Left renal cortex interstitium (tissue), 4 donors: ENCODE measurements at places on chromosomes 1 and 21. TPM values are rescaled to one million over a fixed set of nuclear protein-coding genes. Genes with fewer than 3 reads are reported as not detected.
A peak's percentile ranks its signal among the peaks of the same experiment; 100 is the strongest.

DNA sequence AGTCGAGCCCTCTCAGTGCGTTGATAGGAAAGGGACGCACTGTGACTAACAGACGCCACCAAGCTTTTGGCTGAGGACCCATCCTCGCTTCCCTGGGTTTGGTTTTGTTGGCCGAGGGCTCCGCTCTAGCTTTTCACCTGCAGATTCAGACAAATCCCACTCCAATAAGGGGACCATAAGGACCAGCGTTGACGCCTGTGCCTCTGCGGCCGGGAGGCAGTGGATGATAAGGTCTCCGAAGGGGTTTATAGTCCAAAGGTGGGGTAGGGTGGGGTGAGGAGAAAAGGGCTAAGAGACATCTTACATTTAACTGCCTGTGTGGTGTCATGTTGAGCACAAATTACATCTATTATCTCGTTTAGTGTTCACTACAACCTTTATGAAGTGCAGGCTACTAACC is 760 bp downstream of the PEX14 start:
- no peak for DNase-seq

- no peak for DNase-seq
Measured at GRCh38 chr1:235976490-235976889, 88.4 kb downstream of the NID1 start.

DNA sequence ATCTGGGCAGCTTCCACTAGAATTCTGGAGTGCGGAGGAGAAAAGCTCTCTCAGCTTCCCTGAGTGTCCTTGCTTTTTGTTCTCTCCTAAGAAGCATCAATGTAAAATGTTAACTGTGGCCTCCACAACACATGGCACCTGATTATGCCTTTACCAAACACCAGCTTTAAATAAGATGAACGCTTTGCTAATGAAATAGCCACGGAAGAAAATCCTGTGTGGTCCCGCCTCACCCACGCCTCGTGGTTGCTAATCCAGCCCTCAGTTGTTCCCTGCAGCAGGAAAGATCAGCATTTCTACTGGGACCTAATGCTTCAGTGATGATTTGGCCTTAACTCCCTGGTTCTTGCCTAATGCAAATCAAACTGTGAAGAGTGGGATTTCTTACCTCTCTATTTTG is 1.8 kb upstream of the ERG start:
- DNase-seq: no peak

DNA sequence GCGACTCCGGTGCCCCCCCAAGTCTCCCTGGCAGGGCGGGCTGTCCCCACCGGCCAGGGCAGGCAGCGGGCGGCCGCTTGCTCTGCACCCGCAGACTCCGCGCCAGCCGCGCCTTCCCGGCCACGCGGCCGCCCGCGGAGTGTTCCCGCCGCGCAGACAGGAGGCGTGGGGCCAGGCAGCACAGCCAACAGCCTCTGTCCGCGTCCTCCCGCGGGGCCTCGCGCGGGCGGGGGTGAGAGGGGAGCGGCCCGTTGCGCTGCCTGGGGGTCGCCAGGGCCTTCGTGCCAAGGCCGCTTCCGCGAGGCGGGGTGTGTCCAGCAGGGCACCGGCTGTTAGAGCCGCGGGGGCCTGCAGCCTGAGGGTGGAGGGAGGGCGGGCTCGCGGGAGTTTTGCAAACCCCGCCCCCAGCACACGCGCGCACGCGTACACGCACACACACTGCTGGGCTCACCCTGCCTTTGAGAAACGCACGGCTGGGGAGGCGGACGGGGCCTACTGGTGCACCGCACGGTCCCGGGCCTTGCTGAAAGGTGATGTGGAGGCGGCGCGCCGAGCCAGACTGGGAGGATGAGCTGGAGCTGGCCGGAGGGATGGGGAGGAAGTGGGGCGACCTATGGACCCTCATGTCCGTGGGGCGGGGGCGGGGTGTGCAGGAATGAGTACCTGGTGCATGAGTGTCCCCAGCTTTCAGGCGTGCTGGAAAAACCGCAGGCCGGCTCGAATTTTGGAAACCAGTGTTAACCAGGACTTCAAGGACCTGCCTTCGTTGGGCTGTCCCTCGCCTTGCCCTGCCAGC is 41.5 kb downstream of the KIAA1614 start:
- DNase-seq: no peak

- DNase-seq: no peak
Measured at GRCh38 chr1:11735531-11735853, 444 bp upstream of the AGTRAP start.

GRCh38 chr1:93676427-93676826 is 5.2 kb downstream of the BCAR3 start:
- no peak for DNase-seq

DNA sequence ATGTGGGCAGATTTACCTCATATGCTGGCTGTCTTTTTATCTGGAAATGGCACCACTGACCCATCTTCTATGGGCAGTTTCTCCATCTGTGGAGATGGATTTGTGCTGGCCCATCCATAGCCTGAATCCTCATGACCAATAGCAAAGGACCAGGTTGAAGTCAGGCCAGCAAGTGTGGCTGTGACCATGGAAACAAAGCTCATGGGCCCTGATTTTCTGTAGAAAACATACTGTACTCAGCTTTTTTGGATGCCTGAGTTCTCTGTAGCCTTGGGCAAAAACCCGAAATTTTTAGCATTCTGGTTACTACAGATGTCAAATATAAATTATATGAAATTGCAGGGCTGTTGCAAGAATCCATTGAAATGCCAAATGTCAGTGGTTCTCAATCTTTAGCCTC is 155.0 kb downstream of the PLXNA2 start:
- DNase-seq: no peak

GRCh38 chr1:158035976-158036583 is 42.6 kb downstream of the KIRREL1 start:
- DNase-seq: no peak

DNA sequence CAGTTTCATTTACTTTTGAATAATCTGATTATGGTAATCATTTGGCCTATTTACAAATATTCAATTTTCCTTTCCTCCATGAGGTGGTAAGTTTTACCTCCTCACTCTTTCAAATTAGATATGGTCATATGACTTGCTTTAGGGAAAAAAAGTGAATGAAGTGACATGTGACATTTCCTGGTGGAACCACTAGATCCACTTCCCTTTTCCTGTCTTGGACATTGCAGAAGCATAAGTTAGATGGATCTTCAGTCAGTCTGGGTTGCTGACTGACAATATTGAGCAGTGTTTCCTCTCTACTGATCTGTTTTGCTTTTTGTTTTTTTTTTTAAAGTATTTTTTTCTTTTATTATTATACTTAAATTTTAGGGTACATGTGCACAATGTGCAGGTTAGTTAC is 481.1 kb upstream of the PTBP2 start:
- no peak for DNase-seq

GRCh38 chr1:180435566-180435965 is 66.8 kb downstream of the ACBD6 start:
- DNase-seq: no peak

GRCh38 chr1:241465673-241466072 is 53.9 kb downstream of the FH start:
- no peak for DNase-seq

DNA sequence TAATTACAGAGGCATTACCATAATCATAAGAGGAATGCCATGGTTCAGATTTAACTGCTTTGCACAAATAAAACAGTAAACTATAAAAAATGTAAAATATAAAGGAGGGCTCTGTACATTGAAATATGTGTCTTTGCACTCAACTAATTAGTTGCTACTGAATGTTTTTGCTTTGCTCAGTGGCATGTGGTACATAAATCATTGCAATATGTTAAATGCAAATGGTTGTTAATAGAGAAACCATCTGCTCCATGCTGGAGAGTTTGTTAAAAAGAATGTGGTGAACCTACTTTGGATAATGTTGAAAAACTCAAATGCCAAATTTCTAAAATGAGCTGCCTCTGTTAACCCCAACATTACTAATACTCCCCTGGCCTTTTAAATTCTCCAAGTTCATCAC is 201.5 kb downstream of the NTNG1 start:
- DNase-seq: no peak

DNA sequence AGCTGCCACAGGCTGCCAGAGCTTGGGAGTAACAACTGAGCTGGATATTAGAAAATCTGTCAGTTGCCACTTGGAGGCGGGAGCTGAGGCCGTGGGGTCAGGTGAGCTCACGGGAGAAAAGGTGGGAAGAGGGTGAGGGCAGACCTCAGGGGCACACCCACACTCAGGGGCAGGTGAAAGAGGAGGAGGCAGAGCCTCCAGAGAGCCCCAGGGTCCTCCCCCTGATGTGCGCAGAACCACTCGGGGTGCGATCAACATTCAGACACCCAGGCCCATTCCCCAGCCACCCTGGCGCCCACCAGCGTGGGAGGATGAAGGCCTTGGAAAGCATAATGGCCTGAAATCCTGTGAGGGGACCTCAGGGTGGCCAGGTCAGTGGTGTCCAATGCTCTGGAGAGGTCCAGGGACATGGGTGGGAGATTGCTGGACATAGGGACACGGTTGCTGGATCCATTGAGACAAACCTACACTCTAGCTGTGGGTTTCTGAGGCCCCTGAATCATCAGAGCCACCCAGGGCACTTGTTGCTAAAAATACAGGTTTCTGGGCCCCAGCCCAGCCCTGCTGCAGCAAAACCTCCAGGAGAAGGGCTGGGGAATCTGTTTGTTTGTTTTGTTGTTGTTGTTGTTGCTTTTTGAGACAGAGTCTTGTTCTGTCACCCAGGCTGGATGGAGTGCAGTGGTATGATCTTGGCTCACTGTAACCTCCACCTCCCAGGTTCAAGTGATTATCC is 49.4 kb upstream of the GPR153 start:
- DNase-seq: no peak

DNA sequence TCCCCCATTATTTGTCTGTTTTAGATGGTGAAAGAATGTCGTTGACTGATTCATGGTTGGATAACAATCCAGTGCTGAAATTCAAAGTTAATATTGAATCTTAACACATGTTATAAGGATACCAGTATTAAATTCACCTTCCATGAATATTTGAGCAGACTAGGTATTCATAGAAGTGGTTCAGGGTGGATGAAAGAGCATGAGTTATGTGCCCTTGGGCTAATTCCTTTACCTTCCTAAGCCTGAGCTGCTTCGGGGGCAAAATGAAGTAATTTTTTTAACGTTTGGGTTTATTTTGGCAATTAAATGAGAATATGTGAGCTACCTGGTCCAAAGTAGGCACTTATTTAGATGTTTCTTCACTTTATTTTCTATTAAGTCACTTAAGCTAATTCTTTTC is 2.7 kb upstream of the PLPPR5 start:
- DNase-seq: no peak

DNA sequence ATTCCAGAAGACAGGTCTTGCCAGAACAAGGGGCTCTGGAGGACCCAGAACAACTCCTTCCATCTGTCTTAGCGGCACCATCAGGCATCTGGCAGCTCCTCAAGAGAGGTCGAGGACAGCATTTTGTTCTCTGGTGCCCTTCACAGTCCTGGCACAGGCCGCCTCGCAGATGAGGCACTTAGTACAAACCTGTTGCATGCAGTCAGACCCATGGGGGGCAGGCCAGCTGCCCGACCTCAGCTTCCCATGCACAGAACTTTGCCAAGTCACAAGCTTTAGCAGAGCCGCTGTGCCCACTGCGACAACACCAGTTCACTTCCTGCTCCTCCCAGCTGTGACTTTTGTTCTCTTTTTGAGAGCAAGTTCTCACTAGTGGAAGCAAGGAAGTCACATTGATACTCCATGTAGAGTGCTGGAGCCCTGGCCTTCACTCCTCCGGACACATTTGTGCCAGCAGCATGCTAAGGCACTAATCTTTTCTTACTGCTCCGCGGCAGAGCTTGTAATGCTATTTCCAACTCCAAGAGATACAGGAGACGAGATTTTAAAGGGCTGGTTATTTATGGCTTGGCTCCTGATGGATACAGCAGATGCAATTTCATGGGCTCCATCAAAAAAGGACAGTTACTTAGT is 44.6 kb downstream of the HMGB4 start:
- no peak for DNase-seq

DNA sequence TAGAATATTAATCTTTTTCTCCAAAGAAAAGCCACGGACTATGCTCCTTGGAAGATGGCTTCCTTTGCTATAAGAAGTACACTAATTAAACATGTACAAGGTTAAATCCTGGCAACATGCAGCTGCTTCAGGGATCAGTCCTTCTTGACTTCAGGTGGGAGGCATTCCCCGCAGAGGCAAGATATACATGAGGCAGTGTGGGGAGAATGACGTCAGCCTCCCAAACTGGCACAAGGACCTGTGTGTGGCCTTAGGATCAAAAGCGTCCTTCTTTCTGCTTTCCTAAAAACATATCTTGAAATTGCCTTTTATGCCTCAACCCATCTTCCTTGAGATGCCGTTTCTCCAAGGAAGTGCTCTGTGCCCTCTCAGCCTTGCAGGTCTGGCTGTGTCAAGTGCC is 90.3 kb downstream of the WLS start:
- DNase-seq: no peak

- no peak for DNase-seq
Measured at GRCh38 chr1:61936839-61937238, 194.6 kb downstream of the PATJ start.

DNA sequence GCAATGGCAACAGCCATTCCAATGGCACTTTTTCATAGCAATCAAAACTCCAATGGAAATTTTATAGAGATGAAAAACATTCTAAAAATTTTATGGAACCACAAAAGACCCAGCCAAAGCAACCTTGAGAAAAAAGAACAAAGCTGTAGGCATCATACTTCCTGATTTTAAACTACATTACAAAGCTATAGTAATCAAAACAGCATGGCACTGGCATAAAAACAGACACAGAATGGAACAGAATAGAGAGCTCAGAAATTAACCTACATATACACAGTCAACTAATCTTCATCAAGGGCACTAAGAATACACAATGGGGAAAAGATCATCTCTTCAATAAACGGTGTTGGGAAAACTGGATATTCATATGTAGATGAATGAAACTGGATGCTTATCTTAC is 401.5 kb downstream of the NPHP4 start:
- no peak for DNase-seq

- no peak for DNase-seq
Measured at GRCh38 chr1:8061210-8061609, 35.1 kb upstream of the ERRFI1 start.

DNA sequence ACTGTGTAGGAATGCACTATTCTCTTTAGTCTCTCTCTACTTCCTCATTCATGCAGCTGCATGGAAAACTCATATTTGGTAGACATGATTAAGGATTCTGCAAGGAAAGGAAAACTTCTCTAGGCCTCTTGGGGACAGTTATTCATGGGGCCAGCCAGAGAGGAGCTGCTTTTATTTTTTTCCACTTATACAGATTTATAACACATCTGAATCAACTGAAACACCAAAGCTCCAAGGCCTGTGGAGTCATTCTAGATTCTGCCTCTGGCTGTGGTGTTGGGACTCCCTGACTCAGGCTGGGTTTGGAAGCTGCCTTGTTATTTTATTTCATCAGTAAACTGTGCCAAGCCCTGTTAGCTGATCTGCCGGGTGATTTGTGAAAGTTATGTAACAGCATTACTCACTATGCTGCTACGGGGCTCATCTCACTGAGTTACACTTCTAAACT is 83.9 kb upstream of the EDEM3 start:
- DNase-seq: peak; percentile 46

MPL gene
- 1.5 TPM for polyA plus RNA-seq

ASCL5 gene
- polyA plus RNA-seq: 0.08 TPM

DISP3 gene
- polyA plus RNA-seq: 2.1 TPM

CSF3R gene
- 6.0 TPM for polyA plus RNA-seq

RNU1-1 gene
- 2.1 TPM for polyA plus RNA-seq

FAM43B gene
- polyA plus RNA-seq: 2.0 TPM
